8988T (cell line): ENCODE measurements at places on chromosomes 2 and 18.

DNA sequence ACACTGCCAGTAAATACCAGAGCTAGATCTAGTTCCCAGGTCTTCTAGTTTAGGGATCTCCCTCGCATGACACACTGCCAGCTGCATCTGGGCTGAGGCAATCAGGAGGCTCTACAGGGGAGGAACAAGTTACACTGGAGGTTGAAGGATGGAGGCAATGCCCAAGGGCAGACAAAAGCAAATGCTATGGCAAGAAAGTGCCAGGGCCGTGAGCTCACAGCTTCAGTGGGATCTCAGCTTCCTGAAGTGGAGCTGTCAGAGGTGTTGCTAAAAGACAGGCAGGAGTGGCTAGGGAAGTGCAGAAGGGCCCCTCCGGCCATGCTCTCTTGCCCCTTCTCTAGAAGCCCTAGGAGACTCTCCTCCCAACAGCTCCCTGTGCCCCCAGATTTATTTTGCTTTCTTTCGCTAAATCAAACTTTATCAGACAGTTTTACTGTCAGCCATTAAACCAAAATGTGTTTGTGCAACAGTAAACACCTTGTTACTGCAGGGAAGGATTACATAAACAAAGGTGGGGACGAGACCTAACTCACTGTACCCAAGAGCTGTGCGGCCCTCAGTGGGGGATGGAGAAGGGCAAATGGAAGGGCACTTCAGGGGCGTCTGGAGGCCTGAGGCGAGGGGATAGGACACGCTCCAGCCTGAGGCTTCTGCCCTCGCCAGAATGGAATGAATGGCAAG, 39.4 kb upstream of the PKDCC start:
- DNase-seq = no peak

GRCh38 chr2:171479154-171479814, 43.0 kb upstream of the CYBRD1 start:
- DNase-seq = no peak

DNA sequence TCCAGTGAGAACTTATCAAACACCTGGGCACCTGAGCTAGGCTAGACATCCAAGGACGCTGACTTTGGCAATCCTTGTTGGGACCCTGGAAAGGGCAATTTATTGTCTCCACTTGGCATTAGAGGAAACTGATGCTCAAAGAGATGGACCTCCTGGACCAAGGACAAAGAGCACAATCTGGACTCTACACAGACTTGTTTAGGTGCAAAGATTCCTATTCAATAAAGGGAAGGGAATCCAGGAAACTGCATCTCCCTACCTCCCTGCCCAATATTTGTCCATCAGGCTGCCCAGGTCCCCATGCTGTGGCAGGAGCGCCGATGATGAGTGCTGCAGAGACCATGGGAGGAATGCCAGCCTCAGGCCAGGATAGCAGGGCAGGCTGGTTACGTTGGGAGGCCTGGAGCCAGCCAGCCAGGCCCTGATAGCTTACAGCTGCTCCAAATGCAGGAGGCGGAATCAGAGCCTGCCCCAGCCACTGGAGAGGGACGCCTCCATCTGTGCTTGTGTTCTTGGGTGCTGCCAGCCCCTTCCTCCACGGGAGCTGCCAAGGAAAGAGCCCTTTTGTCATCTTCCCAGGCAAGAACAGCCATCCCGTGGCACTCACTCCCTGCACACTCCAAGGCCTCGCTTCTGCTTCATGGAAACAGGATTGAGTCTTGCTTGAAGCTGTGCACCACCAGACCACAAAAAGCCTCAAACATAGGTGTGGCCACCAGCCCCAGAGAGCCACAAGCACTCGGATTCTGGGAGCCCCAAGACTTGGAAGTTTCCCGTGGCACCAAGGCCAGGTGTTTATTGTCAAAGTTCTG, 60.0 kb downstream of the HS1BP3 start:
- no peak for DNase-seq

DNA sequence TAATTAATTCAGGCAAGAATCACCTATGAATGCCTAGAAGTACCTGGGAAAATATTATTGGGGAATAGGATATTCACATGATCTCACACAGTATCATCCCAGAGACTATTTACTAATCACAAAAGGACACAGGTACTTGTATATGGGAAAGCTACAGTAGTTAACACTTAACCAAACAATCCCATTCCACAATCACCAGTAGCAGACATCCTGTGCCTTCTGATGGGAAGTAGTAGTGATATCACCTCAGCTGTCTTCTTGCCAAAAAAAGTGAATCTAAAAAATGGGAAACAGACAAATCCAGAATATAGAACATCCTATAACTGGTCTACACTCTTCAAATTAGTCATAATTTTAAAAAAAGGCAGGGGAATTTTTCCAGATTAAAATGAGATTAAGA, 75.6 kb upstream of the CCDC150 start:
- no peak for DNase-seq

DNA sequence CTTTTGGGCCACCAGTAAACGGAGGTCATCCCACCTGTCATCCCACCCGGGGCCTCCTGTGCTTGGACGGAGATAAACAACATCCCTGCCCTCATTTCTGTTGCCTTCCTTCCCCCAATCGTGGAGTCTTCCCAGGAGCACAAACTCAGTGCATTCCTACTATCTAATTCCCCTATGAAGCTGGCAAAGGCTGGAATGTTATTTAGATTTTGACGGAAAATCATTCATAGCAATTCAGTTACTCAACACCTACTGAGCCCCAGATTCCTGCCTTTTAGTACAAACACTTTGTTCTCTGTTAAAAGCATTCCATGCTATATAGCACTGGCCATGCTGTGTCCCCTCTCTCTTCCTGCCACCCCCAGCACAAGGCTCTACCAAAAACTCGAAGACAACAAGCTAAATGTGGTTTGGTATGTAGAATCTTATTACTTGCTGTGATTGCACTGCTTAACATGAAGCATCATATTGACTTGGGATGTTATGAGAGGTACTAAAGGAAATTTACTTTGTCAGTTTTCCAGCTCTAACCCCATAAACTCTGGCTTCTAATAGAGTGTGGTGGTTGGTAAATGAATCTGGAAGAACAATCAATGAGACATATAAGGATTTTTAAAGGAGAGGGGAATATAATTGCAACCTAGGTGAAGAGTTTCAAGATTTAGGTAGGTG, 32.3 kb upstream of the IMPA2 start:
- no peak for DNase-seq

GRCh38 chr2:143623909-143624260, 494.7 kb downstream of the ARHGAP15 start:
- no peak for DNase-seq

DNA sequence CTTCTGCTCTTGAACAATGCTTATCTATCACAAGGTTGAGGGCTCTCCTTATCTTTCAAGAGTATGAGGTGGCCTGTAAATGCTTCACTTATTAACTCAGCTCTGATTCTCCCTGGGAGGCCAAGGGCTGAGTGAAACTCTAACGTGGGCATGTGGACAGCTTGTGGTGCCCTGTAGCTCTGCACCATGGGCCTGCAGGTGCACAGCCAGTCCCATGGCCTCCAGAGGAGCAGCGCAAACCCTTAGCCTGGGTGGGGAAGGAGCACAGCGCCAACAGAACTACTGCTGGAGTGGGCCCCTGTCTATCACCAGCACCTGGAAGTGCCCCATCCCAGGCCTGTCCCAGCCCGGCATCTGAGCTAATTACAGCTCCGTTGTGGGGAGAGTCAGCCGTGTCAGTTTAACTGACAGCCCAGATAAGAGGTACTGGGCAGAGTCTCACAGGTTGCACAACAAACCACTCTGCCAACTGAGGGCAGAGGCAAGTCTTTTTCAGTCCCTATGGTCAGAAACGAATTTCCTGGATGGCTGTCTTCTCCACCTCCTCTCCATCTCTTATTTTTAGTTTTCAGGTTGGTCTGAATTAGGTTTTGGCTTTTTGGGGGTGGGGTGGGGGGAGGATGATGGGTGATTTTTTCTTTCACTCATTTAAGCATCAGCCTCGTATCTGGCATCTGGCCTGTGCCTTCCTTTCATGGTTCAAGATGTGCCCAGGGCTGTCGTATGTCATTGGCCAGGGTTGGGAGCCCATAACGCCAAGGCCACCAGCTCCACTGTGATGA, 219.5 kb downstream of the BCL2 start:
- no peak for DNase-seq

DNA sequence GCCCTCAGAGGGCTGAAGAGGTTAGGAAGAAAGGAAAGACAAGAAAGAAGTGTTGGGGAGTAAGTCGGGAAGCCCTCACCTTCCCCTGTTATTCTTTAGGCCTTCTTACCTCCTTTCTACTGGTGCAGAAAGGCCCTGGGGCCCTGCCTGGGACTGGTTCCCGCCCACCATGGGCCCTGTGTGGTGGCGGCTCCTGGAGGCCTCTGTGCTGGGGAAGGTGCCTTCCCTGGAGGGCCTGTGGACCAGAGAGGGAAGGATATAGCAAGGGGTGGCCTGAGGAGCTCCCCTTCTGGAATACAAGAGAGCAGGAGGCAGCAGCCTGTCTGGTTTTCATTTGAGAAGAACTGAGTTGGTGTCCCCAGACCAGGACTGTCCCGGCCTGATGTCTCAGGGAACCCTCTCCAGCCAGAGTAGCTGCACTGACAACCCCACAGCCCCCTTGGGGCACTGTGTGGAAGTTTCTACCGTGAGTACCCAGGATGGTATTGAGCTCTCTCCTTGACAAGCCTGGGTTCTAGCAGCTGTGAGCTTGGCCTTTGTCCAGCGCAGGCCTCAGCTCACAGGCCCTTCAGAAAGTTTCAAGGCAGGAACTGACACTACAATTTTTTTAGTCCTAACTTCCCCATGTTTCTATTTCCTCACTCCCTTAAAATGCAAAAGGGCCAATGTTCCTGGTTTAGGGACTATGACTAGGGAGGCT, 47.1 kb downstream of the EFR3B start:
- DNase-seq = no peak

DNA sequence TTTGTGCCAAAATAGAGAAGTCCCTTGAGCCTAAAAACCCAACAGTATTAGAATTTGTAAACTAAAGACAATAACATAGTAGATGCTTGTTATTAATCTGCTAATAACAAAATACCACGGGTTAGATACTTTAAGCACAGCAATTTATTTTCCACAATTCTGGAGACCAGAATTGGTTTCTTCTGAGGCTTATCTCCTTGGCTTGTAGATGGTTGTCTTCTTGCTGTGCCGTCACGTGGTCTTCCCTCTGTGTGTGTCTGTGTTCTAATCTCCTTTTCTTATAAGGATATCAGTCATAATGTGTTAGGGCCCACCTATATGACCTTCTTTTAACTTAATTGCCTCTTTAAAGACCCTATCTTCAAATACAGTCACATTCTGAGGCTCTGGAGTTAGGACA, 260.1 kb downstream of the CYRIA start:
- no peak for DNase-seq

GRCh38 chr2:46967990-46968647, 52.5 kb upstream of the MCFD2 start:
- peak; percentile 80 for DNase-seq

DNA sequence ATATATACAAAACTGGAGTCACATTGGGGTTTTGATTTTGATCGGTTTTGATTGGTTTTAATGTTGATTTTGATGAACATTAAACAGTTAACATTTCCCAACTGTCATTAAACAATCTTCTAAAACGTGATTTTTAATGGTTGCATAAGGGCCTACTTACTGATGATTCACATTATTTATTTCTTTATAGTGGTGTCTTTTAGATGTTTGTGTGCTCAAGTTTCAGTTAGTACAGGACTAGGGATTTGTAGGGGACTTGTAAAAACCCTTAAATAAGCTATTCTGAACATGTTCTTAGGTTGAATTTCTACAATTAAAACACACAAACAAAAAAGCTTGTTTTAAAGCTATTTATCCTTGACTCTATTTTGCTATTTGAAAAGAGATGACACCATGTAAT, 61.6 kb downstream of the TTC21B start:
- DNase-seq = no peak

GRCh38 chr2:158131919-158132566, 30.4 kb downstream of the UPP2 start:
- no peak for DNase-seq

- no peak for DNase-seq
Observed at GRCh38 chr18:44796429-44797428, 116.0 kb downstream of the SETBP1 start.

DNA sequence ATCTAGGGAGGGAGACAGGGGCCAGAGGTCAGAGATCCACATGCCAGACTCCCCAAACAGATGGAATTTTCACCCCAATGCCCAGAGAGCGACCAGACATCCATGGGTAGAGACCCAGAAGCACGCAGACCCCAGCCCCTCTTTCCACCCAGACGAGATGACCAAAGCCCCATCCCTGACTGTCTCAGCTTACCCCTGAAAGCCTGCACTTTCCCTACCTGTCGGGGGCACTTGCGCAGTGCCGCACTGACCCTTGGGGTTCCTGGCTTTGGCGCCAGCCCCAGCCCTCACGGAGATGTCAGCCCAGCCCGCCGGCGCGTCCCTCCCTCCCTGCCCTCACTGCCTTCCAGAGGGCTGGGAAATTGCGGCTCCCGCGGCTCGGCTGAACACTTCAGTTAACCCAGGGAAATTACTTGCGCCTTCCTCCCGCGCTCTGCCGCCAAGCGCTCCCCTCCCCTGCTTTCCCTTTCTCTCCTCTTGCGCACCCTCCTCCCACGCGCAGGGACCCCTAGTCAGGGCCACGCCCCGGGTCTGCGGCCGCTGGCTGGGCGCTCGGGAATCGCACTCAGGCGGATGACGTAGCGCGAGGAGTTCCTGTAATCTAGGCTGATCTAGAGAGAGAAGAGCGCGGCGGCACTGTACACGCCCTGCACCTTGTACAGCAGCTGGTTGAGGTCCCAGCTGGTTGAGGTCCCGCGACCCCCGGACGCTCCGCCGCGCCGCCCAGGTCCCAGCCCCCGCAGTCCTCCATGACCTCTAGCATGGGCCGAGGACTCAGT, 12.0 kb downstream of the ALPG start:
- DNase-seq = peak; percentile 24

- no peak for DNase-seq
Observed at GRCh38 chr2:209070262-209070661, 353.6 kb upstream of the MAP2 start.

DNA sequence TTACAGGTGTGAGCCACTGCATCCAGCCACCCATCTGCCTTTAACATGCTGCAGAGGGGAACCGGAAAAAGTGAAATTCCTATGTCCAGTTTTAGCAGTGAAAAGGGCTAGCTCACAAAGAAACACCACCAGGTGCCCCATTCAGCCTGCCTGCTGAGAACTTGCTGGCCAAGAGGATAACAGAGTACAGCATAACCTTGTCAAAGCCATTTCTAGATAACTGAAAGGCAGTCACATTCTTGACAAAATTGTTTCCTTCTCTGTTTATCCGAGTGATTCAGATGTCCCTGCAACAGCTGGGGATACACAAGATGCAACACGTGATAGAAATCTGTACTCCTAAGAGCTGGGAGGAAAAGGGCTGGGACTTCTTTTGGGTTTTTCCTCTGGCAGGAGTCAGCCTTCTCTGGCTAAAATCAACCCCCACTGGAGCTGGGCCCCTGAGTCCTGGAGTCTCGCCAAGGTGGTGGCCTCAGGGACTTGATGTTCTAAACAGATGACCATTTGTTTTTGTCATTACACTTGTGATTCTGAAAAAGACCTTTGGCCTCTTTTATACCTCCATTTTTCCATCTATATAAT, 505.4 kb downstream of the BCL11A start:
- DNase-seq = no peak

DNA sequence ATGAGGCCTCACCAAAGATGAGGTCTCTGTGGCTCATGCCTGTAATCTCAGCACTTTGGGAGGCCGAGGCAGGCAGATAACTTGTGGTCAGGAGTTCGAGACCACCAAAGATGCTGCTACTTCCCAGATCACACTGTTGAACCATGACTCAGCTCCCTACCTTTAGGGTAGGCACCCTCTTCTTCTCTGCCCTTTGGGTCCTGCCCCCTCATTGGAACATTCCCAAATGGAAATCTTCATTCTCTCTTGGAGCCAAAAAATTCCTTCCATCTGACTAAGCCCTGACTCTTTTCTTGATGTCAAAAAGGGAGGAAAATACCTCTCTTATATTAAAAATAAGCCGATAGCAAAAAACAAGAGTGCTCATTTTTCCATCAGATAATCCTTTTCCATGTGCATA, 183.5 kb downstream of the PAX3 start:
- no peak for DNase-seq
